ENCODE measurements at places on chromosomes 5 and 9.
A peak's percentile ranks its signal among the peaks of the same experiment; 100 is the strongest.

DNA sequence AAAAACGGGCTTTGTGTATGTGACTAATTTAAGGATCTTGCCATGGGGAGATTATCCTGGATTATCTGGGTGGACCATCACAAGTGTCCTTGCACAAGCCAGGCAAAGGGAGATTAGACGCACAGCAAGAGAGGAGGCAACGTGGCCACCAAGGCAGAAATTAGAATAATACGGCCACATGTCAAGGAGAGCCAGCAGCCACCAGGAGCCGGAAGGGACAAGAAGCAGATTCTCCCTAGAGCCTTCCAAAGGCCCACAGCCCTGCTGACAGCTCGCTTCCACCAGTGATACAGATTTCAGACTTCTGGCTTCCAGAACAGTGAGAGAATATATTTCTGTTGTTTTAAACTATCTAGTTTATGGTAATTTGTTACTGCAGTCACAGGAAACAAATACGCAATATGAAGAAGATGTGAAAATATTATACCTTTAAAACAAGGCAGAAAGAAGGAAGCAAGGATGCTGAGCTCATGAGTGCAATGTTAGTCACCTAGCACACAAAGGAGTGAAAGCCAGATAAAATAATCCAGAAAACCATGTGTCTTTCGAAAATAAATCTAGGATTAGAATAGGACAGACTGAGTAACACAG is 28.7 kb upstream of the F2RL1 start:
- DNase-seq, result no peak

- no peak for DNase-seq
Observed at GRCh38 chr5:150605546-150605945, 34.9 kb upstream of the SYNPO start.

GRCh38 chr5:103513701-103514100 is 48.9 kb downstream of the NUDT12 start:
- DNase-seq, result no peak

DNA sequence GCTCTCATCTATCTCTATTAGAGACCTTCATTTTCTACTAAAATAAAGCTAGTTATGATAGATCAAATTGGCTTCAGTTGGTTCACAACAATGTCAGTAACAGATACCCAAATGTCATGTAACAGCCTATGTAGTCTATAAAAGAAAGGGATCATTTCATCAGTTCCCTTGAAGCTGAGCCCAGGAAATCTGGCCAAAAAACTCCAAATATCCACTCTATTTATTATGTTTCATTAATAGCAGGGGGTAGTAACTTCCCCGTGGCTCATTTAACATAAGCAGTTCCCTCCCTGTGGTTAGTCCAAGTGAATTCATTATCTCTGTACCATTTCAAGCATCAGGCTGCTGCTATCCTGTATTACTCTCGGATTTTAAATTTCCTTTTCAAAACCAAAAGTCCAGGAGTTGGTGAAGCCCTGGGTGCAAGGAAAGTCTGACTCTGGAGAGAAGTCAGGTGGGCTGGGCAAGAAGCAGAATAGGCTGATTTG is 66.0 kb downstream of the SH3PXD2B start:
- no peak for DNase-seq

GRCh38 chr9:91647371-91647770 is 223.7 kb upstream of the NFIL3 start:
- no peak for DNase-seq

GRCh38 chr5:135491552-135492318 is 39.6 kb upstream of the TIFAB start:
- no peak for DNase-seq

GRCh38 chr9:115808108-115808507 is 345.5 kb upstream of the PAPPA start:
- no peak for DNase-seq

DNA sequence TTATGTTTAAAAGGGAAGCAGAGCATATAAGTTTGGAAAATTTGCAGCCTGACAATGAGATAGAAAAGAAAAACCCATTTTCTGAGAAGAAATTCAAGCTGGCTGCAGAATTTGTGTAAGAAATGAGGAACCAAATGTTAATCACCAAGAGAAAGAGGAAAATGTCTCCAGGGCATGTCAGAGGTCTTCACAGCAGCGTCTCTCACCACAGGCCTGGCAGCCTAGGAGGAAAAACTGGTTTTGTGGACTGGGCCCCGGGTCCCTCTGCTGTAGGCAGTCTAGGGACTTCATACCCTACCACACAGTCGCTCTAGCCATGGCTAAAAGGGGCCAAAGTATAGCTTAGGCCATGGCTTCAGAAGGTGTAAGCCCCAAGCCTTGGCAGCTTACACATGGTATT is 32.1 kb upstream of the HSD17B4 start:
- no peak for DNase-seq

DNA sequence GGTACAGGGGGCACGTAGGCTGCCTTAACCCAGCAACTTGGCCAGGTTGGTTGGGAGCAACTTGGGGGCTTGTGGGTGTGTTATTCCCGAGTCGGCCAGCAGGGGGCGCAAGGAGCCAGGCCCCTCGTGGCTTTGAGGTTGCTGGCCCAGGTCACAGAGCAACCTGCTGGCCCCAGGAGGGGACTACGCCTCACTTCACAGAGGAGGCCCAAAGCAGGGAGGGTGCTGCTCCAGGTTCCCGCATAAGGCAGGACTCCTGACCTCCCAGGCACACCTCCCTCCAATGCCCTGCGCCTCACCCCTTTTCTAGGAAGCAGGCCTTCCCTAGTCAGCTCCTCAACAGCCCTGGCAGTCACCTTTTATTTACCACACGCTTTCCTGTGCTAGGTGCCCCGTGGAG is 18.1 kb downstream of the KYAT1 start:
- peak; percentile 78 for DNase-seq

DNA sequence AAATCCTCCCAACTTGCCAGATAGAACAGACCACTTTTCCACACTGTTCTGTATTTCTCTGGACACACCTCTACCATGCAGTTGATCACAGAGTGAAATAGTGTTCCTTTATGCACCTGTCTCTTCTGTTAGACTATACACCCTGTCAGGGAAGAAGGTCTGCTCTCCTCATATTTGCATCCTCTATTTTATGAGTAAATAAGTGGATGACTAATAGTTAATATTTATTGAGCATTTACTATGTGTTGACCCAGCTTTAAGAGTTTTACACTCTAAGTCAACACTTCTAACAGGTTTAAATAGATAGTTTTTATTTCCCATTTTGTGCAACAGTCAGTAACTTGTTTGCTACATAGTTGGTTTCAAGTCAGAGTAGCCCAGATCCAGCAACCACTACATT is 452.8 kb upstream of the MPDZ start:
- no peak for DNase-seq

DNA sequence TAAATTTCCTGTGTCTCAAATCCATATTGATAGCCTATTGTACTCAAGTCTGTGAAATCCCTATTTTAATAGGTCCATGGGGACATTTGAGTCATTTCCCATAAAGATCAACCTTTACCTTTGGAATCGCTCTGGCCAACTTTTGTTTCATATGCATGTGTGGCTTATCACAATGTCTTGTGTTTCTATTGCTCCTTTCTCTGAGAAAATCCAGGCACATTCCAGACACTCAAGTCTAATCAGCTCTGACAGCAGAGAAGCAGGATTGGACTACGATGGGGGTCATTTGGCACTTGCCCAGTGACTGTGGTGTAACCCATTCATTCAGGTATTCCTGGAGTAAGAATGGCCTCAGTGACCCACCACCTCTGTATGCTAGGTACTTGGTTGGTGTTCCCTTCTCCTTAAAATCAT is 48.4 kb downstream of the ACTBL2 start:
- no peak for DNase-seq

DNA sequence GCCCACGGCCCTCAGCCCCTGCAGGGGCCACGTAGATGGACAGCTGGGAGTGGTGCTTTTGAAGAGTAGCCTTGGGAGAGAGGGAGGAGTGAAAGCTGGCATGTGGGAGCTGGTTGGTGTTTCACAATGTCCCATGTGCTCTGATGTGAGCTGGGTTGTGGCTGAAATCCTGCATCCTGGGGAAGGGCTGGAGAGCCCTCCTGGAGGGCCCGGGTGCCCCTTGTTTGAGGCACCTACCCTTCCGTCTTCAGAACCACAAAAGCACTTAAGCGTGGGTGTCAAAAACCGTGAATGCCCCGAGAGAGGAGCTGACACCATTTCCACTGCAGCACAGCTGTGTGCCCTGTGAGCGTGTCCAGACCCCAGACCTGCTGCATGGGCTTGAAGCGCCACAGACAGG is 199.1 kb upstream of the ZNF618 start:
- no peak for DNase-seq

DNA sequence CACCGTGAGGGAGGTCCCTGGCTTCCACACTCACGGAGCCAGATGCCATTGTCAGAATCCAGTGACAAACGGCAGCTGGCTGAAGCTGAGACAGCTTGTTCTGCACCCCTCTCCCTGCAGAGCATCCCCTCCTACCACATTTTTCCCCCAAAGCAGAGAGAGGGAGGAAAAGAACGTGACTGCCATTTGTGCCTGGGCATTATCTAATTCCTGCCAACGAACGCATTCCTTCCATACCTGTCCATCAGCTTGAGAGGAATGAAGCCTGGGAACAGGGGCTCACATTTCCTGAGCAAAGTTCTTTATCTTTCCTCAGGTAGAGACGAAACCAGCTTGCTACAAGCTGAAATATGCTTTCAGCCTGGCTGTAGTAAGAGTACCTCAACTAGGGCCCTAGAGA is 175.4 kb downstream of the SLIT3 start:
- DNase-seq, result no peak

DNA sequence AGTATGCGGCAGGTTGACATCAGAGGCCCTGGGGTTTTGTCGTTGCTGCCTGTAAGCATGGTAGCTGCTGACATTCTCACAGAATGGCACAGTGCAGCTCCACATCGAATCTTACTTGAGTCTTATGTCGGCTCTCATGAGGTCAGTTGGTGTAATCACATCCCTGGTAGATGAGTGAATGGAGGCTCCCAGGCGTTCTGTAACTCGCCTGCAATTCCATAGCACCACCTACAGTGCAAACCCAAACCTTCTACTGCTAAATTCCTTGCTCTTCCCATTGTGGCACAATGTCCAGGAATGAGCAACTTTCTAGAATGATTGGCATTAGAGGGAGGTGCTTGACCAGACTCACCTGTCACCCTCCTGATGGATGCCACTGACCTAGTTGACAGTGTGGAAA is 578.4 kb downstream of the CCDC171 start:
- DNase-seq, result no peak

DNA sequence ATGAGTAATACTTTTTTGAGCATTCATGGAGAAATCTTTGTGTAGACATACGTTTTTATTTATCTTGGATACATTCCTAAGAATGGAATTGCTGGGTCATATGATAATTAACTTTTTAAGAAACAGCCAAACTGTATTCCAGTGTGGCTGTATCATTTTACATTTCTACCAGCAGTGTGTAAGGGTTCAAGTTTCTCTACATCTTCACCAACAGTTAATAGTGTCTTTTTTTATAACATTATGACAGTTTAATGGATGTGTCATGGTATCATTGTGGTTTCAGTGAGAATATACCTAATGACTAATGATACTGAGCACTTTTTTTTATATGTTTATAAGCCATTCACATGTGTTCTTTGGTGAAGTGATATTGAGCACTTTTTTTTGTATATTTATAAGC is 52.4 kb downstream of the NIPBL start:
- DNase-seq, result no peak

- no peak for DNase-seq
Observed at GRCh38 chr9:122281368-122281767, 16.7 kb downstream of the MRRF start.
